ENCODE measurements at places on chromosomes 1 and 21.

DNA sequence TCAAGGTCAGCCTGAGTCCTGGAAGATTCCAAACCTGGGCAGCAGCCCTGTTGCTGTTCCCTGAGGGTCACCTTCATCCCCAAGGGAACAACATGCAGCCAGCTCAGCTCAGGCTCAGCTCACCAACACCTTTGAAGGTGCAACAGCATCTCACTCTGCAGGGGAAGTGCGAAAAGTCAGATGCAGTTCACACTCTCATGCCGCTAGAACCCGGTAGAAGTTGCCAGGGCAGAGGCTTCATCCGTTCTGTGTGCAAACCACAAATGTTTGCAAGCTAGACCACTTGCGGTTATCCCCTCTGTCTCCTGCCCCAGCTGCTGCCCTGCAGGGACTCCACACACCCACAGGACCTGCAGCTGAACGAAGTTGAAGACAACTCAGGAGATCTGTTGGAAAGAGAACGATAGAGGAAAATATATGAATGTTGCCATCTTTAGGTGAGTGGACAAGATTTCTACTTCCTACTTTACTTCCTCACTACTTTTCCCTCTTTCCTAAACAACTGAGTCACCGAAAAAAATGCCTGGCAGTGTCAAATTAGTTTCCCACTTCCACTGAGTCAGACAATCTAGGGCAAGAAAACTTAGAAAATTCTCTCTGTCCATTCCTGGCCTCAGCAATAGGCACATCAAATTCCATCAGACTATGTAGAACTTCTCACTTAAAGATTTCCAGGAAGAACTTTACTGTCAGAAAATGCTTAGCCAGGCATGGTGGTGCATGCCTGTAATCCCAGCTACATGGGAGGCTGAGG is 1.8 kb upstream of the FCRL6 start:
- DNase-seq = no peak

DNA sequence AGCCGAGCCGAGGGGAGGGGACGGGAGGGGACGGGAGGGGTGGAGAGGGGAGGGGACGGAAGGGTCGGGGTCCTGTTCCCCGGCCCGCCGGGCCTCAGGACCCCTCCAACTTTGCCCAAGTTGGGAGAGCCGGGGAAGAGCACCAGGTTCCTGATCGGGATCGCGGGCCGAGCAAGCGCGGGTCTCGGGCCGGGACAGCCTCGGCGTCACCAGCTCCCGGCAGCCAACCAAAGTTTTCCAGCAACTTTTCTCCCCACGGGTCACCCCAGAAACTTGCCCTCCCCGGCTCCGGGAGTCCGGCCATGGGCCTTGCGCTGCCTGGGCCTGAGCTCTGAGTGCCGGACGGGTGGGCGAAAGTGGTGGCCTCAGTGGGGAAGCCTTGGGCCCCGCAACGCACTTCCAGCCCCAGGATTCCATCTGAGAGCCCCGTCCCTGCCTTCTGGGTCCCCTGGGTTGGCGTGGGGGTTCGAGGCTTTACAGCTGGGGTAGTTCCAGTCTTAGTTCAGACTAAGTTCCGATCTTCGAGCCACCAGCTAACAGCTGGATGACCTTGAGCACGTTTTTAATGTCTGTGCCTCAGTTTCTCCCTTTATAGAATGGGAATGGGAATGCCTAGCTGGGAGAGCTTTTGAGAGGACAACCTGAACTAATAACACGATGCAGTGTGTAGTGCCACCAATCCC is 458 bp downstream of the ZC3H12A start:
- DNase-seq = no peak

DNA sequence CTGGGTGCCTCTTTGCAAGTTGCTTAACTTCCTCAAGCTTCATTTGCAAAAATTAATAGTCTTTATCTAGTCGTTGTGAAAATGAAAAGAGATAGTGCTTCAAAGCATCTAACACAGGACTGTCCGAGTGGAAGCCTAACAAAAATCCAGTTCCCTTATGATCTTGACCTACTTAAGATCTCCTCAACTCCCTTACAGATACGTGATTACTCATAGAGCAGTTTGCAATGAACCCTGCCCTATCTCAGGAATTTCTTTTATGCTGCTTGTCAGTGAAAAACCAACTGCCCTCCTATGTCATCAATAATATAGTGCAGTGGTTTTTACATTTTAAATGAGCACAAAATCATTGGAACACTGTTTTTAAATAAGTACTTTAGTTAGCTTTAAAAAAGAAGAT is 314.3 kb downstream of the BACH1 start:
- no peak for DNase-seq

- no peak for DNase-seq
These were observed 113.0 kb downstream of the SYT2 start for GRCh38 chr1:202597090-202597761.

- no peak for DNase-seq
These were observed 56.4 kb downstream of the EDN2 start for GRCh38 chr1:41427916-41428737.

- DNase-seq = no peak
These were observed 9.5 kb upstream of the PRAMEF12 start for GRCh38 chr1:12764016-12764415.

DNA sequence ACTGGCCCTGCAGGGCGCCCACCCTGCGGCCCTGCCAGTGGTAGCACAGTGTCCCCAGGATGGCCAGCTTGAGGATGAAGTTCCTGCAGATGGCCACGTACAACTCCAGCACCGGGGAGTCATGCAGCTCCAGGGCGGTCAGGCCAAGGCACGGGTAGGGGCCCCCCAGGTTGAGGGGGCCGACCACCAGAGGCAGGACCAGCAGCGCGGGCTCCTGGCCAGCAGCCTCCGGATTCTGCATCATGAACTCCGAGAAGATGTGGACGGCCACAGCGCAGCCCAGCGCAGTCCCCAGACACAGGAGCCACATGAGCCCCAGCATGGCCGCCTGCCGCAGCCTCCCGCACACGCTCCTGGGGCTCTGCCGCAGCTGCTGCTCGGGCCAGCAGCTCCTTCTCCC is 41.0 kb downstream of the ZNF691 start:
- no peak for DNase-seq

GRCh38 chr1:92820024-92820423 is 11.8 kb upstream of the RPL5 start:
- DNase-seq = no peak

DNA sequence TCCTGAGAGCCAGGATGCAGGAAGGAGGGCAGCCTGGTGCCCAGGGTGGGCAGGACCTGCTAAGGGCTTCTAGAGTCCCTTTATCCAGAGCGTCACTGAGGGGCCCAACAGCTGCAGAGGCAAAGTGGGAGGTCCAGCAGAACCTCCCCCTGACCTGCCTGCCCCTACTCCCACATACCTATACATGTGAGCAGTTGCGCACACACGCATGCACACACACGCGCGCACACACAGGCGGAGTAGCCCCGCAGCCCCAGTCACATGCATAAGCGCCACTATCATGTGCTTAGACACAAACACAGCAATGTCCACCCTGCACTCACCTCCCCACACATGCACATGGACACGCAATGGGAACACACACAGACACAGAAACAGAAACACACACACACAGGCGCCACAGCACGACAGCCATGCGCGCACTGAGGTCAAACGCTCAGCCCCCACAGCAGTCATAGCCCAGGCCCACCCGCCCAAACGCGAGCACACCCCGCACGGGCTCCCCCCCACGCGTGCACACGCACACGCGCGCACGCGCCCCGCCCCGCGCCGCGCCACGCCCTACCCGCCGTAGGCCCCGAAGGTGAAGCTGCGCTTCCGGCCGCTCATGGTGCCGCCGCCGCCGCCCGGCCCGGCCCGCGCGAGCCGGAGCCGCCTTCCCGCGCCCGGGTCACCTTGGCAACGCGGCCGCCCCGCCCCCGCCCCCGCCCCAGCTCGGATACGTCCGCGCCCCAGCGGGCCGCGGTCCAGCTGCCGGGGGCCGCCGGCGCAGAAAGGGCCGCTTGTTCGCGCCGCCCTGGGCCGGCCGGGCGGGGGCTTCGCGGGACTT is 17.7 kb downstream of the RAP1GAP start:
- no peak for DNase-seq

DNA sequence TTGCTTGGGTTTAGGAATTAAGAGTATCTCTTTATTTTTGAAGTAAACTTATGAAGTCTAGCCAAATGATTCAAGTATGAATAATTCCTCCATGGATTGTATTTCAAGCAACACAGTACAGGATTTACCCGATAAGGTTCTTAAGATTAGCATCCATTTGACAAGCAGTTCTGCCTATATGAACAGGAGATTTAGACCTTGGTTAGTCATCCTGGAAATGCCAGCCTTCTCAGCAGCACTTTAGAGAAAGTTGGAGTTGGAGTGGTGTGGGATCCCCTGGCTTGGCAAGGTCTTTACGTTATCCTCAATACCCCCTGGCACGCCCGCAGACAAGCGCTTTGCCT is 1.6 kb downstream of the BCAR3 start:
- no peak for DNase-seq

DNA sequence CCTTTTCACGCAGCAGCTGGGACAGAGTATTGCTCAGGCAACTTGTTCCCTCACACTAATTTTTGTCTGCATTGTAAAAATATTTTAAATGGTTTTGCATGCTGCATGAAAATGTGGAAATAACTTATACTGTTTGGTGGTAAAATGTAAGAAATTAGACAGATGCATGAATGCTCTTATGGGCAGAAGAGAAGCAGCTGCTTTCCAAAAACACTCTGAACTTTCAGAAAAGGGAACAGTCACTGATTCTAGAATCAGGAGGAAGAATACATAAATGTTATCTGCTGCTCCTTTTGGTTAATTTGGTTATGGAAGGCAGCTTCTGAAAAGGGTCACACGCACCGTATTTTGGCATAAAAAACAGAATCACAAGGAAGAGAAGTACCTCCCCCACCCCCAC is 87.0 kb upstream of the RUNX1 start:
- DNase-seq = no peak

DNA sequence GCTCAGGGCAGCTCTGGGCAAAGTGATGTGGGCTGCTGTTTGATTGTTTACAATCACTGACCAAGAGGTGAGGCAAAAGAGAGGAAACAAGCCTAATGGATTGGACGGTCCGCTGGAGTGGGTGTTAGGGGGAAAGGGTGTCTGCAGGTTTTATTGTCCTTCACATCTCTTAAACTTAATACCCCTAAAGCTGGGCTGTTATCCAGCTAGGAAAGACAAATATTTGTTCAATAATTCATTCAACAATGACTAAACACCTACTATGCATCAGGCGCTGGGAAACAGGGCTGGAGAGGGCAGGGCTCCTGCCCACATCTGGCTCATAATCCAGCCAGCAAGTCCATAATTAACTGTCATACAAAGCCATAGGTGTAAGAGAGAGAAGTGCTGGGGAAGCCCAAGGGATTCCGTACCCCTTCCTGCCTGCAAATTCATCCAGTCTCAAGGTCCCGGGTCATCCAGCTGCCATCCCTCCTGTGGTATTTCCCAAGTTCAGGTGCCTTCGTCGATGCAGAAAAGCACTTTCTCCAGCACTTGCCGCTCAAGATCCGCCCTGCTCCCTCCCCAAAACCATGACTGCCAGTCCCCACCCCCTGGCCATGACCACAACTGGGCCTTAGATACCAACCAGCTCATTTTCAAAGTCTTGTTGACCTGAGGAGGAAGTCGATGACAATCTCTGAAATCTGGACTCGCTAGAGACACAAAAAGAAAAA is 10.7 kb downstream of the TMEM63A start:
- no peak for DNase-seq
